Pulmonary artery endothelial cell (primary cell): ENCODE measurements at places on chromosomes 3 and 15. TPM values are rescaled to one million over a fixed set of nuclear protein-coding genes. Genes with fewer than 3 reads are reported as not detected.
A peak's percentile ranks its signal among the peaks of the same experiment; 100 is the strongest.

DNA sequence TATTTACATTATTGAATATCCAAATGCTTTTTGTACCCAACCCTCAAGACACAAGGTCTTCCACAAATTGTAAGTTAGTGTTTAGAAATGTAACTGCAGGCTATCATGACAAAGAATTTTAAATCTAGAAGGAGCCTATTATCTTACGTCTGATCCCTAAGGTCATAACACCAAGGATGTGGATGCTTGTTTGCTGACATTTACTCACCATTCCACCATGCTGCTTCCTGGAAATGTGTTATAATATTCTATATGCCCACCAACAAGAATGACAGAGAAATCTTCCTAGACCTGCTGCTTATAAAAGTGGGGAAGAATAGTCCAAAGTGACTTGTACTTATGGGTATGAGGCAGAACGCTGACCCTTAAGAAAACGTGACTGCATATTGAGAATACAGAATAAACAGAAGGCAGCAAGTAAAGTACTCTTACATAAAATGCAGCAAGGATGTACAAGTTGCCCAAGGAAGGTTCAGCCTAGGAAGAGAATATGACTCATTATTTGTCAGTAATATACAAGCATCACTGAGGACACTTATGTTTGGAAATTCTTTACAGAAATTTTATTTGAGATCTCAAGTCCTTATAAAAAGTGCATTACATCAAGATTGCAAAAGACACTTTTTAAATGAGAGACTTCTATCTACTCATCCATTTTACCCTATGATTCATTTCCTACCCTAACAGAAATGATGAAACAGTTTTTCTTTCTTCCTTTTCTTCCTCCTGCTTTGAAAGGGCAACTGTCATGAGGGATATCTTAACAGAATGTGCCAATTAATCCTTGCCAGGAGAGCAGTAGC, 59.6 kb downstream of the ESYT3 start:
- no peak for DNase-seq

- no peak for DNase-seq
Observed at GRCh38 chr3:194174980-194175379, 39.0 kb downstream of the HES1 start.

Gene APOD
- total RNA-seq = 1.3 and 25.1 TPM in 2 replicates

GRCh38 chr3:156729460-156730179, 55.2 kb downstream of the TIPARP start:
- no peak for DNase-seq

DNA sequence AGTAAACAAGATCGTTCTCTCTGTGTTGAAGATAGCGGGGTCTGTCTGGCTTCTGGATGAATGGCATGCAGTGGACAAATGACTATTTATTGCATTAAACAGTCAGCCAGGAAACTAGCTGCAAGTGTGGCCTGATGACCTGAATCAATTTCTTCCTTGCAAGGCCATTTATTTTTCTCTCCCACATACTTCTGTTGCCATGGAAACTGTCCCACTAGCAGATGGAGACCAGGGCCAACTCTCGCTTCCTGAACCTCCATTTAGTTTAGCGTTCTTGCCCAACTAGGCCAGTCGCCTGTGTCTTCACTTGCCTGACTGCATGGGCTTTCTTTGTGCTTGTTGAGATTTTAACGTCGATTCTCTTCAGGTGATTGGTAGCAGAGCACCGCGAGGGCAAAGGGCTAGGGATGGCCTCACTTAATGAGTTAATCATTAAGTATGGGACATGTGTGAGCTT, 27.6 kb downstream of the LMCD1 start:
- DNase-seq = no peak

DNA sequence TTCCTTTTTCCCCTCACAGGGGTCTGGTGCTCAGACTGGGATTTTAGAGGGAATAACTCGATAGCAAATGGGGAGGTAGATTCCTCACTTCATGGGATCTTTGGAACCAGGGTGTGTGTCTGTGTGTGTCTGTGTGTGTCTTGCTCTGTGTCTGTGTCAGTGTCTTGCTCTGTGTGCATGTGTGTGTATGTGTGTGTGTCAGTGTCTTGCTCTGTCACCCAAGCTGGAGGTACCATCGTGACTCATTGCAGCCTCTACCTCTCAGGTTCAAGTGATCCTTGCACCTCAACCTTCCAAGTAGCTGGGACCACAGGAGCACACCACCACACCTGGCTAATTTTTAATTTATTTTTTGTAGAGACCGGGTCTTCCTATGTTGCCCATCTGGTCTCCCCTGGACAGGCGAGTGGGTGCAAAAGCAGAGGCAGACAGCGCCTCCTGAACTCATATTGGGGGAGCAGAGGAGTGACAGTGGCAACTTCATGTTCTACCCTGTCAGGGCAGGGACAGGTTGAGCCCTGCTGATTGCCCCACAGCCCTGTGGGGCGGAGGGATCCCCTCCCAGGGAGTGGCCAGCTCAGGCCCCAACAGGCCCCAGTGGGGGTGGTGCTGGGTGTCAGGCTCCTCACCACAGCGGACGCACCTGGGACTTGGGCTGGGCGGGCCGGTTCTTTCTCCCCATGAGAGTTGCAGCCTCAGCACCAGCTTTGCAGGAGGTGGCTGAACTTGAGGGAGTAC, 10.4 kb upstream of the SEMA4B start:
- no peak for DNase-seq

Gene PRSS50
- total RNA-seq = not detected in 2 replicates

GRCh38 chr3:52777959-52778805, 783 bp downstream of the ITIH1 start:
- no peak for DNase-seq

- DNase-seq = peak; percentile 30
Observed at GRCh38 chr3:151864423-151865101, 8.9 kb upstream of the SUCNR1 start.

- DNase-seq = no peak
Observed at GRCh38 chr15:82933576-82933975, 18.9 kb downstream of the HOMER2 start.

DNA sequence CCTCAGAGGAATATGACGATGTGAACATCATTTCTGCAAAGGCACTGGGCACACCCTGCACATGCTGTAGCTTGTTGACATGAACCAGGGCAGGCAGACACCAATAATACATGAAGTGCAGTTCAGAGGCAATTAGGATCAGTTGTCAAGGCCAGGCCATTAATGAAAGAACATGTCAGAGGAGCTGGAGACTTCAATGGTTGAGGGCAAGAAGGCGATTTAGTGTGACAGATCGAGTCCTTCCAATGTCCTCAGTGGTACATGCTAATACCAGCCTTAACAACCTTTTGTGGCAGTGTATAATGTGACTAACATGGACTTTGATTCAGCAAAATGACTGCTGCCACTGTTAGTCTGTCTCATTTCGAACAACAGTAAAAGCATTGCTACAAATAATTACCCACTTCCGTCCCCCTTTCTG, 205.2 kb upstream of the NANOGP8 start:
- no peak for DNase-seq

DNA sequence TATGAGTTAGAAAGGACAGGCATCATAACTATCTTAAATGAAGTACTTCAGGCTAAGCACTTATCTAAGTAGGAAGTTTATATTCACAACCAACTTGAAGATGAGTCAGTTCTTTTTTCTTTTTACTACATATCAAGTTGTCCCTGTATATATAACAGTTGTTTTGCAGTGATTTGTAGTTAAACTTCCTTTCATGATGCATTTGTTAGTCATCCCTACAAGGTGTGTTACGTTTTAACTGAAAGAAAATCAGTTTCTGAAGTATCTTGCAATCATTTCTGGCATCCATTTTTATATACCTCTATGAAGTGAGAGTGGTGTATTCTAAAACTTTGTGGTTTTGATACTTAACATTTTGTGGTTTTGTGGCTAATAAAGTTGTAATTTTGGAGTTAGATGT, 46.1 kb downstream of the ZFAND6 start:
- DNase-seq = no peak

Gene GOLGA6D
- not detected in 2 replicates for total RNA-seq

- DNase-seq = no peak
Observed at GRCh38 chr15:90019611-90020010, 18.5 kb downstream of the ZNF710 start.

Gene DNASE1L3
- 0.07 and 0.20 TPM in 2 replicates for total RNA-seq

DNA sequence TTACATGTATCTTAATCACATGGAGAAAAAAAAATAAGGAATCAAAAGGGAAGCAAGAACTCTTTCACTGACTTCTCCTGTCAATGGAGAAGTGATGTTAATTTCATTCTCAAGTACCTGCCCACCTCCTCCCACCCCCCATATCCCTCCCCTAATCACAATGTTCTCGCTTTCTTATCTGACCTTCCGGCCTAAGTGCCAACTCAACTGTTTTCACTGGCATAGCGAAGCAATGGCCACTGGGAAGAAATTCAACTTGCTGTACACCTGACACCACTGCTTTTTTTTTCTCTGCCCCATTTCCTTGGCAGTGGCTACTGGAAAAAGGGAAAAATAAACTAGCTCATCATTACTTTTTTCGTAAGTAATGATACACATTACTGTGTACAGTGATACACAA, 3.8 kb downstream of the SGO1 start:
- no peak for DNase-seq

GRCh38 chr15:101167753-101168462, 83.9 kb downstream of the CHSY1 start:
- peak; percentile 92 for DNase-seq

DNA sequence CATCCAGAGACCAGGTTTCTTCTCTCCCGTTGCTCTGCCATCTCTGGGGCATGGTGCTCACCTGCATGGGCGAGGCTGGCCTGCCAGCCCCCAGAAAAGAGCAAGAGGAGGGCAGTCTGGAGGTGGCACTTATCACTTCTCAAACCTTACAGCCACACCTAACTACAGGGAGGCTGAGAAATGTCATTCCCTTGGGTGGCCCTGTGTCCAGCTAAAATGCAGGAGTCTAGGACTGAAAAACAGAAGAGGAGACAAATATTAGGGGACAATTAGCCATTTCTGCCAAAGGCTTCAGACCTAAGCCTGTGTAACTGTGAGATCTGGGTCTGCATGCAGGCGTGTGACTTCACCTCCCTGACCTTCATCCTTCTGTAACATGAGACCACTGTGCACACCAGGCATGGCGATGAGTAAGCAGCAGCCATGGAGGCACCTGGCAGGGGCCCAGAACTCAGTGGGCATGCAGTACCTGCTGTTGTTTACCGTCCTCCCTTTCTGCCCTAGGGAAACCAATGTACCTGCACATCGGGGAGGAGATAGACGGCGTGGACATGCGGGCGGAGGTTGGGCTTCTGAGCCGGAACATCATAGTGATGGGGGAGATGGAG, 83.4 kb downstream of the MESD start:
- DNase-seq = no peak

GRCh38 chr3:105826778-105827634, 41.8 kb downstream of the CBLB start:
- no peak for DNase-seq

DNA sequence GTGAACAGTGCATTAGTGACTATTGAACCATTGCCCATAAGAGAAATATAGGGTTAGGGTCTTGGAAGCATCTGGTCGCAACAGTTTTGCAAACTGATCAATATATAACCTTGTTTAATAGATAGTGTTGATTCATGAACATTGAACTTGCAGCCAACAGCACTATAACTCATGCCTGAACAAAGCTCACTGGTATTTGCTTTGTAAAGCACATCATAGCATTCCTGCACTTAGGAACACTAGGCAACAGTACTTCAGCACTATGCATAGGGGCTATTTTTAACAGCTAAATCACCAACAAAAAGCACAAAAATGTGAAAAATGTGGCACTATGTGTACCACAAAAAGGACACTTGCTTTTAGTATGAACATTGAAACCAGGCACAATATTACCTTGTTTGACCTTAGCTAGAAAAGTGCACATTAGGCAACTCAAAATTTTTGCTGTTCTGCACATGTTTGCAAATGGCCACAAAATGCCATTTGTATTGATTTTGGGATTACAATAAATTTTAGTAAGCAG, 68.0 kb downstream of the OXNAD1 start:
- no peak for DNase-seq

Gene CCDC54
- total RNA-seq = not detected in 2 replicates

GRCh38 chr15:22974745-22975144, 5.4 kb downstream of the CYFIP1 start:
- no peak for DNase-seq

Gene SCN11A
- 0.07 TPM in 1 of 2 replicates, not detected in the other for total RNA-seq

- DNase-seq = no peak
Observed at GRCh38 chr3:106119614-106120082, 250.8 kb upstream of the CBLB start.

Gene ARHGAP31
- 24.0 and 26.0 TPM in 2 replicates for total RNA-seq

DNA sequence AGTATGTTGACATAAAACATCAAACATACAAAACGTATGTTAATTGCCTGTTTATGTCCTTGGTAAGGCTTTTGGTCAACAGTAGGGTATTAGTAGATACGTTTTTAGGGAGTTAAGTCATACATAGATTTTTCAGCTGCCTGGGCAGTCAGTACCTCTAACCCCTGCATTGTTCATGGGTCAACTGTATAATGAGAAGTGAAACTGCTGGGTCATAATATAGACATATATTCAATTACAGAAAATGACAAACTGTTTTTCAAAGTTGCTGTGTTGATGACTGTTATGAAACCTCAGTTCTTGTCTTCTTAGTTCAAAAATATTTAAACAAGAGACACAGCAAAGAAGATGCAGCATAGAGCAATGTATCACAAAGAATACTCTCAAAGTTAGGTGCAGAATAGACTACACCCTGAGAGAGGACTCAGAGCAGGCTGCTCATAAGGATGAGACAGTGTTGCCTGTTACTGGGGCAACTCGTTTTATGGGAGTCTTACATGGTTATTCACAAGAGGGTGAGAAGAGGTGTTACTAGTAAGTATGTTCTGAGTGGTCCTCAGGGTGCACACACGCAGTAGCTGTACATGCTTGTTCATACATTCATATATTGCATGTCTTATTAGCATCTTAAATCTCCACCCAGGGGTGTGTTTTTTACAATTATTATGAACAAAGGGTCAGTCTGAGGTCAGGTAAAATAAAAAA, 53.1 kb upstream of the ADAMTS17 start:
- no peak for DNase-seq

Gene IL17RE
- total RNA-seq = 0.07 and 0.14 TPM in 2 replicates

Gene IQCF5
- total RNA-seq = not detected in 2 replicates

DNA sequence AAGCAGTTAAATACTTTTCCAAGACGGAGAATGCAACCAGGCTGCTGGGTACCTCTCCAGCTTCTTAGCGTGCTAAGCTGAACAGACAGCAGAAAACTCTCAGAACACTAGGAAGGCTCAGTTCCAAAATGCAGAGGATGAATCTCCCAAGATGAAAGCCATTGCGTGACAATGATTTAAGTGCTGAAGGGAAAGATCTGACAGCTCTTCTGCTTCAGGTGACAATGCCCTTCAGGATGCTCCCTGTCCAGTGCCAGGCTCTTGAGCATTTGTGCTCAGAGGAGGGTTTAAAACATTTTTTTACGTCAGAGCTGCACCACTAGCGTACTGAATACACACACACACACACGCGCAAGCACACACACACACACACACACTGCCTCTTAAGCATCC, 26.3 kb downstream of the ARHGEF3 start:
- DNase-seq = no peak

- DNase-seq = no peak
Observed at GRCh38 chr15:77710206-77710605, 77.5 kb upstream of the LINGO1 start.

DNA sequence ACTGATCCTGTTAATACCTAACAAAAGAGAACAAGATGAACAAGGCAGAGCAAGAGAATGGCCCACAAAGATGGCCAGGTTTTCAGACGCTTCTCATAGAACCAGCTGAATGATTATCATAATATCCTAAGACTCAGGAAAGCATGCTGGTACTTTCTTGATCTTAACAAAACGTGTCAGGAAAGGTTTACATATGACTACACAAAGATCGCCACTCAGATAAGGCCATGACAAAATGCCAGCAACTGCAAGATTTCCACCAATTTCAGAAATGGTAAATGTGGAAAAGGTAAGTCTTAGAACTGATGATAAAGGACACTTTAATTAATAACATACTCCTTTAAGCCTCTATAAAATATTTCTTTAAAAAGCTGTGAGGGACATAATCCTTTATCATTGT, 108.8 kb downstream of the DLG1 start:
- DNase-seq = no peak

Gene TNFAIP8L3
- 38.4 and 62.5 TPM in 2 replicates for total RNA-seq
